ENCODE measurements at places on chromosomes 7 and 10.

DNA sequence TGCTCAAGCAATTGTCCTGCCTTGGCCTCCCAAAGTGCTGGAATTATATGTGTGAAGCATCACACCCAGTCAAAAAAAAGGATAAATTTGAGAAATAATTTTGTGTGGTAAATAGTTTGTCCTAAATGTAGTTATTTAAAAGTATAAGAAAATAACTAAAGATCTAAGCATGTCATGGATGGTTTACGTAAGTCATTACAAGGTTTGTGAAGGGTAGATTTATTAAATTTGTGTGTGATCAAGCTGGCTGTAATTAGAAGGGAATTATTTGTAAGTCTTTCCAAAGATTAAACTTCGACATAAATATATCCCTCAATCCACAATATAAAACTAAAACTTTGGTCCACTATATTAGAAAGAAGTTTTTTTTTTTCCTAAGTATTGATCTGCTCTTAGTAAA is 28.6 kb downstream of the ORC5 start:
- no peak for DNase-seq

GRCh38 chr10:76640806-76641205 is 996.8 kb downstream of the KCNMA1 start:
- no peak for DNase-seq

- no peak for DNase-seq
Measured at GRCh38 chr7:134547397-134548054, 1.4 kb upstream of the AKR1B15 start.

- no peak for DNase-seq
Measured at GRCh38 chr10:78921895-78922294, 146.9 kb upstream of the ZMIZ1 start.

DNA sequence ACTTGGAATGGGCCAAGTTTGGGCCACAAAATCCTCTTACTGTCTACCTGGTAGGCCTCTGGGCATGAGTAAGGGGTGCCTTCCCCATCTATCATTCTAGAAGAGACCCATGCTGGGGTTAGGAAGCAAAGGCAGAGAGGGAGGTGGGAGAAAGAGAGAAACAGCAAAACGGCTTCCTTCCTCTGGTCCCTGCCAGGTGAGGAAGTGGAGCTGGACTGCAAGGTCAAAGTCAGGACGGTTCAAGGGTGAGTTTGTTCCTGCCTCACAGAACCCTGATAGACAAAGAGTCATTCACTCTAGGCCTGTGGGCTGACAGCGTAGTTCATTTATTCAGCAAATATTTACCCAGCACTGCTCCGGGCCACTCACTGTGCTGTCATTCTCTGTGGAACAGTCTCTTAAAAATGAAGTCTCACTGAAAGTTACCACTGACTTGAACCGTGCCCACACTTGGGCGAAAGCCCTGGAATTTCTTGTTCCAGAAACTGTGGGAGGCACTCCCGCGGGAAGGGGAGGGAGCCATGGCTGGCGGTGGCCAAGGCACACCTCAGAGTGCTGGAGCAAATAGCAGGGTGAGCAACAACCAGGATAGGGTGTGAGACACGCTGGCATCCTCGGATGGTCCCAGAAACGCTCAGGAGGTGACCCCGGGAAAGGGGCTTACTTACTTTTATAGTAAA is 26.2 kb upstream of the ECHDC3 start:
- DNase-seq: no peak

GRCh38 chr7:75819711-75820110 is 6.1 kb upstream of the CCL24 start:
- DNase-seq: no peak
